Cerebellar nuclear complex (tissue), 1 donor: ENCODE measurements at places on chromosomes 2 and 18.

GRCh38 chr18:7608781-7609201, 41.7 kb downstream of the PTPRM start:
- DNase-seq, result no peak

DNA sequence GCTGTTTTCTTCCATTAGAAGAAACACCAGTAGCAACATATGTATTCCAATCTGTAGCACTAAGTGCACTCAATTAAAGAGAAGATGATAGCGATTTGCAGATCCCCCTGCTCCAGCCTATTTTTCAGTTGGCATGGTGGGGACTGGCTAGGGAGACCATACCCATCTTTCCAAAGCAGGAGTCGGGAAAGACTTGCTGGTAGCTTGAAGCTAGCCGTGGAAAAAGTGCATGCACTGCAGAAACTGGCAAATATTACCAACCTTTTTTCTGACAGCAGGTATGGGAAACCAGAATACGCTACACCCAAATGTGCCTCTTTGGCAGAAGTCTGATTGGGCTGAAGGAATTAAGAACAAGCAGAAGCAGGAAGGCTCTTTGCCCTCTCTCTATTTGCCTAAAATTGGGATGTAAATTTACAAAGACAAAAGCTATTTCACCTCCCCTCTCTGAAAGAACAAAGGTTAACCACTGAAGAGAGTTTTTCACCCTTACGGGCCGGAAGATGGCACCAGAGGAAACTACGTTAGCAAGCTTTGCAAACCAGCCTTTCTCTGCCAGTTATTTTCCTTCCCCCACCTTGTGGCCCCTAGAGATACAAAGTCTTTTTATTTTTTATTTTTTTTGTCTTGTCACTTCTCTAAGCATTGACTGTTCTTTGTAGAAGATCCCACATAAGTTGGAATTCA, 273.1 kb downstream of the DLGAP1 start:
- no peak for DNase-seq

DNA sequence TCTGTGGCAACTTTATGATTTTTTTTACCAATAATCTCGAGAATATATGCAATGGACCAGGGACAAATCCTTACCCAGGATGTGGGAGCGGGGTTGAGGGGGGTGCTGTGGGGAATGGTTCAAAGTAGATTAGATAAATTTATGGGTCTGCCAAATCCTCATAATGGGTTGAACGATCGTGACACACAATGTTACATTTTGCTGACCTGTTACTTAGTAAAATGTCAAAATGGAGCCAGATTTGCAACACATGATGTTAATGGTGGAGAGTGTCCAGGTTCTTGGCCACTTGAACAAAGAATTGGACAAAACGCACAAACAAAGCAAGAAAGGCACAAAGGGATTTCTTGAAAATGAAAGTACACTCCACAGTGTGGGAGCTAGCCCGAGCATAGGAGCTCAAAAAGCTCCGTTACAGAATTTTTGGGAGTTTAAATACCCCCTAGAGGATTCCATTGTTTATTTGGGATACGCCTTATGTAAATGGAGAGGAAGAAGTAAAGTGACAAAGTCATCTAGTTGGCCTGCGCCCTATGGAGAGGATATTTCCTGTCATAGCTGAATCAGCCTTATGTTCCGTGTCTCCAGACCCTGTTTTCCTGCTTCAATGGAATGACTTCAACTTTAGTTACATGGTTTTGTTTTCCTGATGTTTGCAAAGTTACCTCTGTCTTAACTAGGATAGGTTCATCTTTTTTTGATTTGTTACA, 776.0 kb downstream of the DCC start:
- no peak for DNase-seq

- DNase-seq, result no peak
Measured at GRCh38 chr2:73110168-73111072, 2.3 kb downstream of the RAB11FIP5 start.

- DNase-seq, result no peak
Measured at GRCh38 chr2:43029186-43029585, 197.2 kb downstream of the ZFP36L2 start.

- DNase-seq, result no peak
Measured at GRCh38 chr2:47205576-47206141, 50.6 kb upstream of the STPG4 start.

GRCh38 chr2:149612122-149612521, 24.5 kb upstream of the MMADHC start:
- no peak for DNase-seq

GRCh38 chr2:53422979-53423378, 344.6 kb upstream of the CHAC2 start:
- no peak for DNase-seq

DNA sequence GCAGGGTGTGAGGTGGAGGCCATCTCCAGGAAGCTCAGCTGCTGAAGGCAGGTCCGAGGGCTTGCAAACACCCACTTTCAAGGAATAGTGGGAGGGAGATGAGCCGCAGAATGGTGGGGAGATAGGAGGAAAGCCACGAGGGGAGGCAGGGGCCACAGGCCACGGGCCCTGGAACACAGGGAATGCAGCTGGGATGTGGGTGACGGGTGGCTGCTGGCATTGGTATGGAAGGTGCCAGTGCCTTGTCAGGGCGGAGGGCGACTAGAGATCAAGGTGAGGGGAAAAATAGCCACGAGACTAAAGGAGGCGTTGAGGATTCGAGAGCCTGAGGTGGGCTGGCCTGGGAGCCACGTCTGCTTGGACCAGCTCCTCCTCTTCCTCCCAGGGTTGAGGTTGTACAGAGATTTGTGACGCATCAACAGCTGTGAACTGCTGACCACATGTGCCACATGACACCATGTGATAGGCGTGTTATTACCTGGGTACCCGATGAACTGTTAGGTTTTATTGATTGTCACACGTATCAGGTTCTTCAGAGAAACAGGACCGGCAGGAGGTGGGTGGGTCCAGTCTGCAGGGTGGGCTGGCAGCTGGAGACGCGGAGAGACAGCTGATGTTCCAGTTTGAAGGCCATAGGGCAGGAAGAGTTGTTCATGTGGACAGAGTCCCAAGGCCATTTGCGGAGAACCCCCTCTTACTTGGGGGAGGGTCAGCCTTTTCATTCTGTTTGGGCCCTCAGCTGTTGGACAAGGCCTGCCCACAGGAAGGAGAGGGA, 9.9 kb downstream of the IMPA2 start:
- no peak for DNase-seq

GRCh38 chr2:69097891-69098655, 85.1 kb downstream of the ANTXR1 start:
- DNase-seq, result no peak
